ENCODE measurements at places on chromosomes 3 and 15. TPM values are rescaled to one million over a fixed set of nuclear protein-coding genes. Genes with fewer than 3 reads are reported as not detected.
A peak's percentile ranks its signal among the peaks of the same experiment; 100 is the strongest.

DNA sequence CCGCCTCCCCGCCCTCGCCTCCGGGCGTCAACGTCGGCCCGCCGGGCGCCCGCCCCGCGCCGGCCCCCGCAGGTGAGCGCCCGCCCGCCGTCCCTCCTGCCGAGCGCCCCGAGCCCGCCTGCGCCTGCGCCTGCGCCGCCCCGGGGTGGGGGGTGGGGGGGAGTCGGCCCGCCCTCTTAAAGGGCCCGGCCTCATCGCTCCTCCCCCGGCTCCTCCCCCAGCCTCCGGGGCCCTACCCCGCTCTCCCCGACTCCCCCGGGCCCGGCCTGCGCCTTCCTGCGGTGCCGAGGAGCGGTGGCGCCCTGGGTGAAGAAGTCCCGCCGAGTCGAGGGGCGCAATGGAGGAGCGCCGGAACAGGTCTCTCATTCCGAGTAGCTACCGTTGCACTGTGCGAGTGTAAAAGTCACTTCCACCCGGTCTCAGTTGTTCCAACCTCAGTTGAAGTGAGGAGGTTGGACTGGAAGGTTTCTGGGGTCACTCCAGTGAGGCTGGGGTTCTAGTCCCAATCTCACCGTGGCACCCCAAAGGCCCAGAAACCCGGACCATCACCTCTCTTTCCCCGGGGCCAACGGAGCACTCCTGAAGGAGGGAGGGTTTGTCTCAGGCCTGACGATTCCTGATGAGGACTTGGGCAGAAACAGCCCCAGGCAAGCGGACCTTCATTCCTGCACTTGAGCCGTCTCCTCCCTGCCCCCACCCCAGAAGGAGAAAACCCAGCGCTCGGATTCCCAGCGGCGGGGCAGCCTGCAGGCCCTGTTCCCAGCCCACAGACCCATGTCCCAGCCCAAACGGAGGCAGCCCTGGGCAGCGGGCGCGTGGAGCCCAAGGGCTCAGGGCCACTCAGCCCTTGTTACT is 1.5 kb upstream of the TNK2 start:
- DNase-seq, result peak; percentile 91

DNA sequence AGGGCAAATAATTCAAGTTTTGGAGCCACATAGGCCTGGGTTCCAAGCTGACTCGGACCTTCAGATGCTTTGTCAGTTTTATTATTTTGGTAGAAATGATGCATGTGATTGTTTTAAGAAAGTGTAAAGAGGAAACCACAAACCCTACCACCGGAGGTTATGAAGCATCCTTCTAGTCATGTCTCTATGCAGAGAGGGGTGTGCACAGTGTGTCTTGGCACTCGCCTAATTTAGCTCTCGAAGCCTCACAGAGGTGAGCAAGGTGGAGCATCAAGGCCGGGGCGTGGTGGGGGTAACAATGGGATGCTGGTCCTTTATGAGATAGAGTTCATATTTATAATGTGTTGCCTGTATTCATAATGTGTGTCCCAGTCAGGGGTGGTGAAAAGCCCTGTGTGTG is 63.7 kb upstream of the SMAD6 start:
- DNase-seq, result no peak

- DNase-seq, result no peak
Observed at GRCh38 chr3:54046641-54047214, 75.6 kb upstream of the CACNA2D3 start.

DNA sequence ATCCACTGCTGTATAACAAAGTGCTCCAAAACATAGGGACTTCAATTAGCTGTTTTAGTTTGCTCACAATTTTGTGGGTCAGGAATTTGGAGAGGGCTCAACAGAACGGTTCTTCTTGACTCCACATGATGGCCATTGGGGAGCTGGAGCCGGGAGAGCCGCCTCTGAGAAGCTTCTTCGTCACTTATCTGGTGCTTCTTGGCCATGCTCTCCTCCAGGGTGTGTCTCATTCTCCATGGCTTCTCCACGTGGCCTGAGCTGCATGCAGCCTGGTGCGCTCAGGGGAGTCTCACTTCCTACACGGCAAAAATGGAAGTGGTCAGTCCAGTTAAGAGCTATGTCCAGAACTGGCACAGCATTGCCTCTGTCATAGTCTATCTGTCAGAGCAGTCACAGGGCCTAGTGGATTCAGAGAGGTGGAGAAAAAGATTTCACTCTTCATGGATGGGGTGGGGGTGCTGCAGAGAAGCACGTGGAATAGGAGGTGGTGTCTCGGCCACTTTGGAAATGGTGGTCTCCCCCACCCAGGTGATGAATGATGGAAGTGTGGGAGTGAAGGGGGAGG is 26.3 kb upstream of the PRR23E start:
- DNase-seq, result no peak

DNA sequence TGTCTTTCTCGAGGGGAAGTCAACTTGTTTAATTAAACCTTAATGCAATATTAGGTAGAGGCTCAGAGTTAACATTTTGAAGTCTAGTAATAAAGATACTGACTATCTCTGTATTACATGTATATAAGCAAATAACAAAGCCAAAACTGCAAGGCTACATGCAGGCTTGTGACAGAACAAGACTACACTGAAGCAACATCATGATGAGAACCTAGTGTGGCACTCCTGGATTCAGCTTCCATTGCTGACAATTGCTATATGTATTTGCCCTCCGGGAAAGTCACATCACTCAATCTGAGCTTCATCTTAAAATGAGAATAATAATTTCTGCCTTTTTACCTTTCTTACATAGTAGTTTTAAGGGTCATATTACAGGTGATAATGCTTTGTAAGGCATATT is 15.6 kb upstream of the IL1RAP start:
- no peak for DNase-seq

- peak; percentile 87 for DNase-seq
Observed at GRCh38 chr3:9915254-9916141, 1.4 kb upstream of the IL17RC start.

- no peak for DNase-seq
Observed at GRCh38 chr15:54722342-54722986, 474.3 kb downstream of the RSL24D1 start.

GRCh38 chr3:99868311-99868646 is 50.6 kb downstream of the CMSS1 start:
- DNase-seq, result no peak

DNA sequence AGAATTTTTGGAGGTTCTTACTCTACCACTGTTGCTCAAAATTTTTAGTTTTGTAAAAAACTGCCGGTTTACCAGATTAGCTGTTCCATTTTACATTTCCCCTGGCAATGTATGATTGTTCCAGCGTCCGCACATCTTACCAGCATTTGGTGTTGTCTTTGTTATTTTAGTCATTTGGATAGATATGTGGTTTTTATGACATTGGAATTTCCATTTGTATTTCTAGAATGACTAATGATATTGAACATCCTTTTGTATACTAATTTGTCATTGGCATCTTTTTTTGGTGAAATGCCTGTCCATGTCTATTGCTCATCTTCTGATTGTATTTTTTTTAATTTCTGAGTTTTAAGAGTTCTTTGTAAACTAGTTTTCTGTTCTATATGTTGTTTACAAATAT is 28.5 kb downstream of the LRRC28 start:
- DNase-seq, result no peak

DNA sequence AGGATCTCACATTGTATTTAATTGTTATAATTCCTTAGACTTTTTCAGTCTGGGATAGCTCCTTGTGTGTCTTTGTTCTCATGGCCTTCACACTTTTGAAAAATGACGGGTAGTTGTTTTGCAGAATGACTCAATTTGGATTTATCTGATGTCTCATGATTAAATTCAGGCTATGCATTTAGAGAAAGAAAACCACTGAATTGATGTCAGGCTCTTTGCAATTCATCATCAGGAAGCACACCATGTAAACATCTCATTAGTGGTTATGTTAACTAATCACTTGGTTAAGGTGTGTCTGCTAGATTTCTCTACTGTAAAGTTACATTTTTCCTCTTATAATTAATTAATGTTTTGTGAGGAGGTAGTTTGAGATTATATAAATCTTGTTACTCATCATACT is 8.0 kb upstream of the SLC22A13 start:
- no peak for DNase-seq

GRCh38 chr3:46716461-46717441 is 918 bp downstream of the PRSS50 start:
- no peak for DNase-seq

DNA sequence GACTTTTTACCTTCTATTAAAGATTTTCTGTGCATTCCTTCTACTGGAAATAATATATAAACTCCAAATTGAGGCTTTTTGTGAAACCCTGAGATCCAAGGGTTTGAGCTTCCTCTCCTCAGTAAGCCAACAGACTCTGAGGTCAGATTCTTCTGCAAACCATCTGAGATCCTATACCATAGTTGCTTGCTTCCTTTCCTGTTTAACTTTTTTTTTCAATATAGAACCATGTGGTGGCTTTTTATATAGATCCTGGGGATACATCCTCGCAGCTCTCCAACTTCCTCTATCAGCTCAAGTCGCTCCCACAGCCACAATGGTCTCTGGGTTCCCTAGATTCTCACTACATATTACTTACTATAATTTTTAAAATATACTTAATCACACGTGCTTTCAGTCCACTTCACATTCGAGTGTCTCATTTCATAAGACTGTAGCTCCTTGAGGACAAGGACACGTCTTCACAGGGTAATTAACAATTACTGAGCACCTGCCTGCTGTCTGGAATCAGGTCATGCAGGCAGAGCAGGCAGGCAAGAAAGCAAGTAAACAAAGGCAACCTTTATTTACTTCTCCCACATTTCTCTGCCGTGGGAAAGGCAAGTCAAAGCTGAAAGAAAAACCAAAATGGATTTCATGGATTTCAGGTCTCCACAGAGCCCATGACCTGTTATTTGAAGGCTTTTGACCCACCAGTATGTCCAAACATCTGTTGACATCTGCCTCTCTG is 941.5 kb downstream of the FHIT start:
- no peak for DNase-seq

DNA sequence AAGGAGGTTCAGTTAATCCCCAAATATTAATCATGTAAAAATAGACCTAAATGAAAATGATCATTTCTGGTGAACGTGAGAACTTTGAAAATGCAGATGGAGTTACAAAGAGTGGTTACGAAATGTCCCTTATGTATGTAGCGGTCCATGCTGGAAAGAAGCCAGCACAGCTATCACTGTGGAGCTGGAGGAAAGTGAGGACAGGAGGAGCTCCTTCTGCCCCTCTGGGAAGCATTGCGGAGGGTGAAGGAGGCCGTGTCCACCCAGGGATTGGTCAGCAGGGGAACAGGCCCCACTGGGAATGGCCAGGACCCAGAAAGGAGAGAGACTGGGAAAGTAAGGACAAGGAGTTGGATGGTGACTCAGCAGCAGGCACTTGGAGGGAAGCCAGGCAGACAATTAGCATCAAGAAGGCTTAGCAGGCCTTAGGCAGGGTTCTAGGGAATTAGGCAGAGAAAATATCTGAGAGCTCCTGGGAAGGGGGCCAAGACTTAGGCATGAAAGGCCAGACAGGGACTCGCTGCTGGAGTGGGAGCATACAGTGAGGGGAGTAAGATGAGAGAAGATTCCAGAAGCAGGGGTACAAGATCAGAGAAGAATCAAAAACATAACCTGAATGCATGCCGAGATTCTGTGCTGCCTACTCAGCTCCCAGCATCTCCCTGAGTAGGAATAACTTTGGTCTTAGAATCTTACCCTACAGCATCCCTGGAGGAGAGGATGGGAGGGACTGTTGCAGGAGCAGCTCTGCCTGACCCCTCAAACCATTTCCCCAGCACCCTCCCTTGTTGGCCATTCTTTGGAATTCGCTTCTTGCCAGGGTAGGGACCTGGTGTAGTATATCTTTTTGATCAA is 171.0 kb upstream of the UMPS start:
- DNase-seq, result peak; percentile 79

- DNase-seq, result no peak
Observed at GRCh38 chr3:153311541-153311940, 149.5 kb downstream of the RAP2B start.

- no peak for DNase-seq
Observed at GRCh38 chr15:68962465-68962864, 32.1 kb downstream of the SPESP1 start.

DNA sequence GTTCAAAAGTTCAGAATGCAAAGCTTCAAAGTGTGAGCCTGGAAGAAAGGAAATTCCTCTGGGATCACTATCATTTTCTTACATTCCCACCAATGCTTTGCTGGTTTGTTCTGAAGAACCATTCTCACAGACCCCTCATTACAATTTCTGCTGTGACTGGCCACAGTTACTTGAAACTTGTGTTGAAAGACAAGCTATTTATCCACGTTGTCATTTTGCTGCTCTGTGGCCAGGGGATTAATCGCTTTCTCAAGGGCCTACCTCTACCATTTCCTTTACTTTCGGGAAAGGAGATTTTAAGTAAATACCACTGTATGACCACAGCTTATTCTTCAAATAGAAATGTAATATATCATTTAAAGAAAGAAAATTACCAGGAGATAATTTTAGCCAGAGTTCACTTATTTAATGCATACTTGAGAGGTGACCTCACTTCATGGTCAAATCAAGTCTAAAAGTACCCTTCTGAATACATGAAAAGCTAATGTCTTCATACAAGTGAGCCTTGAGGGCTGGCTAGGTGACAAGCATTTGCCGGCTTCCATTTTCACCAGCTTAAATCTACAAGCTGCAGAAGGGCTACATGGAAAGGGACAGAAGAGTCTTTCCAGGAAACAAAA is 69.8 kb upstream of the ROBO2 start:
- no peak for DNase-seq

DNA sequence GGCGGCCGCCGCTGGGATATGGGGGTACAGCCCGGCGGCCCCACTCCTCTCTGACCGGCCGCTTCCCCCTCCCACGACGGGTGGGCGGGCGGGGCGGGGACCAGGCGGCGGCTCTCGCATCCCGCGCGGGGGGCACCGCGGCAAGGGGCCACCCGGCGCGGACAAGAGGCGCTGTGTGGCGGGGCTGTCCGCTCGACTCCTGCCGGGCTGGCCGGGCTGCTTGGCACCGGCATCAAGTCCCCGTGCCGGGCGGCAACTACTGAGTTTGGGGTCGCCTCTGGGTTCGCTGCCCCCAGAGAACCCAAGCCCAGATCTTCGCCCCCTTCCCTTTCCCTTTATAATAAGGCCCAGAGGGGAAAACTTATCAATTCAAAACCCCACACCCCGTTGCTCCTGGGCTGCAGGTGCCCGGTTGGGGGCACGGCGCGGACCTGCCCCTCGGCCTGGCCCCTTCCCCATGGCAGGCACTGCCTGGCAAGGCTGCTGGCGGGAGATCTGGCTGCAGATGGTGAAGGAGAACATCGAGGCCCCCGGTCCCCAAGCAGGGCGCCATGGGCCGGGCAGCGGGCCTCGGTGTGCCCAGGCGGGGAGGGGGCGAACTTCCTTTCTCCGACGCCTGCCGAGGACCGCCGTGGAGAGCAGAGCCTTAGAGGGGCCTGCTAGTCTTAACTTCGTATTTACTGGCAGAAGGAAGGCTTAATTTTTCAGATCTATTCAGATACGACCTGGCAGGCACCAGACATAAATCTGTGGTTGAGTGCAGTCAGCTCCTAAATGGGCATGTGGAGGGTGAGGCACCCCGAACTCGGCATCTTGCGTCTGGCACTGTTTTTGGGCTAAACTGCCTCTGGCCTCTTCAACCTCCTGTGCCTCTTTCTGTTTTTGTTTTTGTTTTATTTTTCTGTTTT is 911 bp downstream of the APBA2 start:
- no peak for DNase-seq

- DNase-seq, result peak; percentile 74
Observed at GRCh38 chr3:72336821-72337479, 511.3 kb downstream of the SHQ1 start.

Gene DNAJB11
- 33.3 TPM for total RNA-seq

Gene FILIP1L
- total RNA-seq, result 36.2 TPM

Gene STAC
- total RNA-seq, result 4.4 TPM

Gene TNFAIP8L3
- 10.8 TPM for total RNA-seq

Gene SEMA5B
- total RNA-seq, result 10.1 TPM

Gene MESP2
- 0.45 TPM for total RNA-seq

Gene ZNF197
- 23.2 TPM for total RNA-seq

Gene HYAL2
- total RNA-seq, result 48.8 TPM

Gene WDR93
- not detected for total RNA-seq

Gene CLDN1
- total RNA-seq, result 130 TPM

Gene GRAMD2A
- 6.7 TPM for total RNA-seq
